ENCODE measurements at places on chromosomes 12 and 14.

GRCh38 chr12:18982226-18982949 is 147.1 kb upstream of the PLEKHA5 start:
- DNase-seq, result no peak

- DNase-seq, result no peak
These were observed 48.1 kb downstream of the VWF start for GRCh38 chr12:6076346-6076745.

DNA sequence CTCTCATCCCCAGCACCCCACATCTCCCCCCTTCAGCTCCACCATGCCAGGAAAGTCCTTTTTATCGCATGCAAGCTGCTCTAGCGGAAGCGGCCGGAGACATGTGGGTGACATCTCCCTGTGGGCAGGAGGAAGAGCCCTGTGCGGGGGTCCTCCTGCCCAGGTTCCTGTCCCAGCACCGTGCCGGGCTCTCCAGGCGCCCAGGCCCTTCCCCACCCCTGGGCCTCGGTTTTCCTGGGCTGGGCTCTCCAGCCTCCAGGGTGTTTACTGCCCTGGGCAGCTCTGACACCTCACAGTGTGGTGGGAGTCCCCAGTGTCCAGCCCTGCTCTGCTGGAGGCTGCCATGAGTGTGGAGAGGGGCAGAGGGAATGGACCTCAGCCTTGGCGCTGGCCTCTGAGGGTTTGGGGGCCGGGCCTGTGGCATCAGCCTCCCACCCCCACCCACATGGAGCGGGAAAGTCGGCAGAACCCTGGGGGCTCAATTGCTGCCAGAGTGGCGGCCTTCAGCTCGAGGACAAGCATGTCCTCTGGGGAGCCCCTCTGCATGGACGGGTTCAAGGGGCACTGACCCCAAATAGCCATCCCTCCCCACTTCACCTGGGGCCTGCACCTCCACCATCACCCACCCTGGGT is 16.9 kb downstream of the ASPG start:
- DNase-seq, result no peak

DNA sequence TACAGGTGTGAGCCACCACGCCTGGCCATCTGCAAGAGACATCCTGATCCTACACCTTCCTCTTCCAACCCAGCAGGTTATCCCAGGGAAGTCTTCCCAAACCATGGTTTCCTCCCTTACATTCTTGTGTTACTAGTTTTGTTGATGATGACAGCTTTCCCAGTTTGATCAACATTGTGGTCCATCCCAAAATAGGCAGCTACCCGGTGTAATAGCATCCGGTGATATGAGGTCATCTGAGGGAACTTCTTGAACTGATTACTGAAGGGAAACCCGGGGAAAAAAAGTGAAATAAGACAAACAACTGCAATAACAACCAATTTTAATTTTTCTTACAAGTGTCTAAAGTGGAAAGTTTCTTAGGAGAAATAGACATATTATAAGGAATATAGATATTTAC is 45.3 kb upstream of the STAC3 start:
- no peak for DNase-seq

DNA sequence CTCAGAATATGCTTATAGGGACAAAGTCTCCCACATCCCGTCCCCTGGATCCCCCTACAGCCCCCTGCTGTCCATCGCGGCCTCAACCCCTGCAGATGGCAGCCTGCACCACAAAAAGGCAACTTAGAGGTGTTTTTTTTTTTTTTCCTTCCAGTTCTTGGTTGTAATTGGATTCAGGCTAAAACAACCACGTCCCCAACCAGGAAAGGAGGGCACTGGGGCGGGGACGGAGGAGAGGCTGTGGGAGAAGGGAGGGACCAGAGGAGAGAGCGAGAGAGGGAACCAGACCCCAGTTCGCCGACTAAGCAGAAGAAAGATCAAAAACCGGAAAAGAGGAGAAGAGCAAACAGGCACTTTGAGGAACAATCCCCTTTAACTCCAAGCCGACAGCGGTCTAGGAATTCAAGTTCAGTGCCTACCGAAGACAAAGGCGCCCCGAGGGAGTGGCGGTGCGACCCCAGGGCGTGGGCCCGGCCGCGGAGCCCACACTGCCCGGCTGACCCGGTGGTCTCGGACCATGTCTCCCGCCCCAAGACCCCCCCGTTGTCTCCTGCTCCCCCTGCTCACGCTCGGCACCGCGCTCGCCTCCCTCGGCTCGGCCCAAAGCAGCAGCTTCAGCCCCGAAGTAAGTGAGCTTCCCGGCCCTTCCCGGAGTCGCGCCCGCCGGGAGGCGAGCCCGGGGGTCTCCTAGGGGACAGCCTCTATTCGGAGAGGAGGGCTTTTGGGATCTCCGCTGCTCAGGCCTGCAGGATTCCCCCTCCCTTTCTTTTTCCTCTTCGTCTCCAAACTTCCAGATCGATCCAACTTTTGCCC is at the start of gene MMP14:
MMP14 (plus strand) TSS at position 285 of the 813 bp plus-strand sequence; CDS start at position 518, 233 bp downstream.
- no peak for DNase-seq

GRCh38 chr12:20429852-20430251 is 61.5 kb downstream of the PDE3A start:
- DNase-seq, result no peak

DNA sequence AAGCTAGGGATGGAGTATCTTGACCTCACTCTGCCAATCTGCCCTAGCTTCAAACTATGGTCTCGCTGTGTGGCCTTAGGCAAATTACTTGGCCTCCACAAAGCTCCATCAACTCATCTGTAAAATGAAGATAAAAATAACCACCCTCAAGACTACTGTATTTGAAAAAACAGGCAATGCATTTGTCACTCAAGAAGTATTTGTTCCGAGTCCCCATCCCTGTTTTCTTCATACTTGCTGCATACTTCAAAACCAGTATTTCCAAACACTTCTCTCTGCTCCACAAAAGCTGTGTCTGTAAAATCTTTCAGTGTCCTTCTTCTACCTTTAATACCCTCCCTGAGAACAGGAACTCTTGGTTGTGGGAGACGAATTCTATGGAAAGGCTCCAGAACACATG is 47.9 kb downstream of the GTF2A1 start:
- DNase-seq, result no peak

DNA sequence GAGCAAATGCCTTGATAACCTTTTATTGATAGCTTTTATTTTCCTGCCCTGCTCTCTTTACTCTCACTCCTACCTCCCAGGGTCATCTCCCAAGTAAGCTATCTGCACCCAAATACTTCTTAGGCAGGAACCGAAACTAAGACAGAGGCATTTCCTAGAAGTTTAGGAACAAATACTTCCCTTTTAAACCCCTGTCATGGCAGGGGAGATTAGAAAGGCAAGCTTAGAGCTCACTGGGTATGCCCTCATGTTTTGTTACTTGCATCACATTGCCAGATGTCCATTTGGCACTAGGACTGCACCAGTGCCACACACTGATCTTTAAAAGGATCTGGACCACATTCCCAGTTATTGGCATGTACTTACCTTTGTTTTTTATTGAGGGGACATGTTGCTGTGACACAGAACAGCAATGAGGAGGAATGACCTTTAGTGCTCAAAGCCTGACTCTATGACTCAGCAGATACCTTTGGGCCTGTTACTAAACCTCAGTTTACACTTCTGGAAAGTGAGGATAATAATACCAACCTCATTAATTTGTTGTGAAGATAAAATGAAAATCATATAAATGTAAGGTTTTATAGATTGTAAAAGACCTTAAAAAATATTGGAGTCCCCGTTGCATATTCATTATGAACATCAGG is 40.9 kb upstream of the MBIP start:
- DNase-seq, result no peak

DNA sequence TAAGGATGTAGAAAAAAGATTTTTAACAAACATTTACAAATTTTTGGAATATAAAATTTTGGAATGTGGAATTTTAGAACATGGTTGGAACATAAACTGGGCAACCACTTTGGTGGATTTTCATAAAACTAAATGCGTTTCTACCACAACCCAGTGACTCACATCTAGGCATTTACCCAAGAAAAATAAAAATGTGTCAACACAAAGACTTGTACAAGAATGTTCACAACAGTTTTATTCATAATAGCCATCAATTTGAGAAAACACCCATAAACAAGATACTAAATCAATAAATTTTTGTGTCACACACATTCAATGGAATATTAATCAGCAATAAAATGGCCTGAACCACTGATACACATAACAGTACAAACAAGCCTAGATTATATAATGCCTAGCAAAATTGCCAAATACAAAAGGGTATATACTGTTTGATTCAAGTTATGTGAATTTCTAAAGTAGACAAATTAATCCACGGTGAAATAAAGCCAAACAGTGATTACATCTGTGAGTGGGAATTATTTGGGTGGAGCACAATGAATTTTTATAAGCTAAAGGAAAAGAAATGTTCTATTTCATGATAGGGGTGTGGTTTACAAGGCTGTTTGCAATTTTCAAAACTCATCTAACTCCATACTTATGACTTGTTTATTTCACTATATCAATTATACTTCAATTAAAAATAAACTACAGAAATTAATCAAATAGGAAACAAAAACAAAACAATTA is 415.2 kb upstream of the OR4E1 start:
- no peak for DNase-seq

- DNase-seq, result no peak
These were observed 665 bp downstream of the RHOF start for GRCh38 chr12:121792607-121793439.

GRCh38 chr12:58309806-58310205 is 368.4 kb downstream of the ATP23 start:
- DNase-seq, result no peak

GRCh38 chr14:32561520-32561919 is 232.4 kb downstream of the AKAP6 start:
- DNase-seq, result no peak

GRCh38 chr14:22510527-22511110 is 78.4 kb downstream of the DAD1 start:
- no peak for DNase-seq

GRCh38 chr14:79852950-79853744 is 358.2 kb downstream of the DIO2 start:
- DNase-seq, result no peak

Measured in GM12878 (cell line).